Cortex of kidney (tissue), 1 donor: ENCODE measurements at places on chromosomes 1 and 21.

GRCh38 chr1:51636764-51637522 lies 20.1 kb downstream of the OSBPL9 start:
- DNase-seq = no peak

GRCh38 chr1:99548943-99549605 lies 96.8 kb upstream of the PALMD start:
- DNase-seq = no peak

DNA sequence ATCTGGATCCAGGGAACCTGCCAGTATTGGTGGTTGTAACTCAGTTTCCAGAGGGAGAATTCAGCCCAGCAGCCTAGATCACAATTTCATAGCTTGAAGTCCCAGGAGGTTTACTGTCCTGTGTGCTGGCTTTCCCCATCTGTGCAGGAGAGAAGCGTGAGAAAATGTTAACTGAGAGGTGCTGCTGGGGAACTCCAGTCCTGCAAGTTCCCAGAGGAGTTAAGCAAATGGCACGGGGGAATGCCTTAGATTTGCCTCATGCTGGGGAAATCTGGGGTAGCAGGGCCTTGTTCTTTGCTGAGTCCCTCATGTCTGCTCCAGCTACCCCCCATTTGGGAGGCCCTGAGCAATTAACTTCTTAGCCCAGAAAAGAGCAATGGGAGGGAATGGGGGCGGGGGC lies 25.1 kb upstream of the SLAMF6 start:
- no peak for DNase-seq

- DNase-seq = no peak
These were observed 117.5 kb downstream of the TGFB2 start for GRCh38 chr1:218462587-218462986.

- DNase-seq = no peak
These were observed 33.7 kb upstream of the SGIP1 start for GRCh38 chr1:66500301-66500700.

- DNase-seq = no peak
These were observed 41.5 kb downstream of the KIAA1614 start for GRCh38 chr1:180954005-180954800.

DNA sequence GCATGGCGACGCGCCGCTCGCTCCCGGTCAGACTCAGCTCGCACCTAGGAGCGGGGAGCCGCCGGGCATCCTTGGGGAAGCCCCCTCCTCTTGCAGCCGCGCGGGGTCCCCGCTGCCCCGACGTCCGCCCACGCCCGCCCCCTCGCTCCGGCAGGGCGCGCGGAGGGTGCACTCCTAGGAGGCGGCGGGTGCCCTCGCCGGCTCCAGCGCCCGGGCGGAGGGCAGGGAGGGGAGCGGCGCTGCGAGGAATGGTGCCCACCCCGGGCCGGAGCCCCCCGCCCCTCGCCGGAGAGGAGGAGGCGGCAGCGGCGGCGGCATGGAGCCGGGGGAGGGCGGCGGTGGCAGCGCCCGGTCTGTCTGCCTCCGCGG lies 488 bp downstream of the FAM78B start:
- no peak for DNase-seq

- DNase-seq = no peak
These were observed 128.7 kb upstream of the F3 start for GRCh38 chr1:94670273-94670672.

GRCh38 chr21:41653954-41654491 lies 112.8 kb downstream of the RIPK4 start:
- no peak for DNase-seq

DNA sequence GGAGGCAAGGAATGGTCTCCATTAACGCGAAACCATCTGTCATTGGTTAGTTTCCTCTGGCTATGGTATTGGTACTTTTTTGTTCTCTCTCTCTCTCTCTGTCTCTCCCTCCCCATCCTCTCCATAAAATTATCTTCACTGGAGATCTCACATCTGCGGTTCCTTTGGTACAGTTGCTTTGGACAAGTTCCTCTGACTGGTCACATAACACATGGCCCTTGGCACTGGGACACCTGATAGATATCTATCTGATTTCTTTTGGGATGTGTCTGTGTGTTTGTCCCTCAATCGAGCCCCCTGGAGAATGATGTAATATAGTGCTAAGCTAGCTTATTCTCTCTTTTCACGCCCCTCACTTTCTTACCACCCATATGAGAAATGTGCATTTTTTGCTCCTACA lies 682.0 kb upstream of the B3GALT2 start:
- DNase-seq = no peak

DNA sequence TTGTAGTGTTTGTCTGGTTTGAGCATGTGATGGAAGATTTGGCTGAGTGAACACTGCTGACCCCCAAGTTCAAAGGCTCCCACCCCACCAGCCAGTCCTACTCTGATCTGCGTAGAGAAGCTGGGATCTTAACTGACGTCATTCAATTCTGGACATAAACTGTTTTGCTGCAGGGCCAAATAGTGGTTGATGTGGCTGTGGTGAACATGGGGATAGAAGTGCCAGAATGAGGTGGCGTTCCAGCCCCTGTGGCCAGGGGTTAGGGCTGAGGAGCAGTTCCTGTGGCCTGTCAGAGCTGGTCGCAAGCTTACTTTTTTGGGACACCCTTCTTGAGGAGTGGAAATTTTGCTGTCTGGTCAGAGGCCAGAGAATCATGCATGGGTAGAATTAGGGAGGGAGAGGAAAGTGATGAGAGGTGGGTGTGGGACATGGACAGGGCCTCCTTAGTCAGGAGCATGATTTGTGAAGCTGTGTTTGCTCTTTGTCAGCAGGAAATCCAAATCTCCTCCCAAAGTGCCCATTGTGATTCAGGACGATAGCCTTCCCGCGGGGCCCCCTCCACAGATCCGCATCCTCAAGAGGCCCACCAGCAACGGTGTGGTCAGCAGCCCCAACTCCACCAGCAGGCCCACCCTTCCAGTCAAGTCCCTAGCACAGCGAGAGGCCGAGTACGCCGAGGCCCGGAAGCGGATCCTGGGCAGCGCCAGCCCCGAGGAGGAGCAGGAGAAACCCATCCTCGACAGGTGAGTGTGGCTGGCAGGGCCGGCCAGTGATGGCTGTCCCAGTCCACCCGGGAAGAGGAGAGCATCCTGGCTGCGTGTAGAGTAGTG lies 25.9 kb downstream of the SZRD1 start:
- no peak for DNase-seq

DNA sequence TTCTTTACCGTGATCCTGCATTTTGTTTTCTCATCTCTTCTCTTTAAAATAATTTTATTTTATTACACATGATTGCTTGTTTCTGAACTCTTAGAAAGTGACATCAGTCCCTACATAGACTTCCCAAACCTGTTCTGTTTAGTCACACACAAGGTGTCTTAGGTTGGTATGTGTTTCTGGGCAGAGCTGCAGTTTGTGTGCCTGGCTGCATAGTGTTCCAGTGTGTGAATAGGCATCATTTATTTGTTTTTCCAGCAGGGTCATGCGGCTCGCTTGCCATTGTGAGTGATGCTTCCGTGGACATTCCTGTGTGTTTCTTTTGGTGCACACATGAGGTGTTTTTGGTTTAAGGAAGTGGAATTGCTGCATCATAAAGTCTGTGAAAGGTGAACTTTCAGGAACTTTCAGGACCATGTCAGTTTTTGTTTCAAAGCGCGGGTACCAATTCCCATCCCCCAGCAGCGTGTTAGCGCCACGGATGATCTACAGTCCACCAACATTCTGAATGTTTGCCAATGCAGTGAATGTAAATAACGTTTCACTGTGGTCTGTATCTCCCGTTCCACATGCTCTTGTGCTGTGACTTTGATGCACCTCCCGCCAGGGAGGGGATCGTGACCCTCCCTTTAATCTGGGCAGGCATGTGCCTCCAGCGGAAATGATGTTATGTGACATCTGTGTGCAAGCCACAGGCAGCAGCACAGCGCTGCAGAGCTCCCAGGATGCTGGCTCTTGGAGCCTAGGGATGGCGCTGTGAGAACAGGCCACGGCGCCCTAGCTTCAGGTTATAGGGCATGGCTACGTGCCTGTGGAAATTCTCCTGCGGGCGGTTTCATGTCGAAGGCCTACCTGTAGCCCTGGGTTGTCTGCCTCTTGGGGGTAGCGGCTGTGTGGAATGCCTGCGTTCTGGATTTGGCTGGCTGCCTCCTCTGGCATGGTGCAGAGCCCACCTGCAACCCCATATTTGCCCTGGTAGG lies 144.6 kb upstream of the COL6A1 start:
- no peak for DNase-seq

DNA sequence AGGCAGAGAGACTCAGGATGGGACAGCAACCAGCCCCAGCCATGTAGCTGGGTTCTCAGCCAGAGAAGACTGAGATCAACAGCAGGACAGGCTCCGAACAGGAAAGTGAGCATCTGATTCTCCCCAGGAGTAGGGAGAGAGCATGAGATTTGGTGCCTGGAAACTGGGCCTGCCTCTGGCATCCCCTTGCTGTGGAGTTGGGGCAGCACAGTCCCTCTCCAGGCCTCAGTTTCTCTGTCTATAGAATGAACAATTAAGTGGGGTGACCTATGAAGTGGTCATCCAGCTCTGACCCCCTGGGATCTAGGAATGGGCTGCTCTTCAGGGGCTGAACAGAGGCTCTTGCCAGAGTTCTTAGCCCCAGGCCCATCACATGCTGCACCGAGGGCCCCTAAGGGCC lies 55.6 kb downstream of the KLHDC7A start:
- no peak for DNase-seq

- DNase-seq = no peak
These were observed 16.9 kb downstream of the TINAGL1 start for GRCh38 chr1:31593136-31593665.

DNA sequence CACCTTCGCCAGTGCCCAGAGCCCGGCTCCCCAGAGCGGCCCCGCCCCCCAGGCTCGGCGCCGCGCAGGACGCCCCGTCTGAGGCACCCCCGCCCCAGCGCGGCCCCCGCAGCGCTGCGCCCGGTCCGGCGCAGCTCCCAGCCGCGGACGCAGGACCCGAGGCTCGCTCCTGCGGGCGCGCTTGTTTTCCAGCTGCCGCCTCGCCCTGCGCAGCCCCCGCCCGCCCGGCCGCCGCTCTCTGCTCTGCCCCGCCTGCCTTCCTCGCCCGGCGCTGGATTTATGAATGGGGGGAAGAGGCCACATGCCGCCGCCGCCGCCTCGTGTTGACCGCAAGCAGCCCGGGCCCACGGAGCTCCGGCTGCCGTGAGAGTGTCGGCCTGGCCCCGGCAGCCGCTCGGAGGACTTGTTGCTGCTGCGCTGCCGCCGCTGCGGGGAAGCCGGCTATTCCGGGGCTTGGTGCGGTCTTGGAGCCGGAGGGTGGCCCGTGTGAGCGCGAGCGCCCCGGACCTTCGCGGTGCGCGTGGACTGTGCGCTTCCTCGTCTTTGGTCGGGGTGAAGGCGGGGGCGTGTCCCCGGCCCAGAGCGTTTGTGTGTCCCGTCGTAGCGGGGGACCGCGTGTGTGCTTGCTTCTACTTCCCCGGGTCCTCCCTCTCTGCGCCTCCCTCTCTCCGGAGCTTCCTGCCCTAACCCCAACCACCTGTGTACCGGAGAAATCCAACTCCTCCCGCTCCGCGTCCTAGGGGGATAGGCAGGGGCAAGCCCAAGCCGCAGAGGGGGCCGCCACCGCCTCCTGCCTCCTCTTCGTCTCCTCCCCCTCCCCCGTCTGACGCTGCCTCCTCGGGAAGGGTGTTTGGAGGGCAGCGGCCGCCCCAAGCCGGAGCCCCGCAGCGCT lies 736 bp downstream of the KCNC4 start:
- DNase-seq = no peak

- no peak for DNase-seq
These were observed 37.4 kb downstream of the NIPAL3 start for GRCh38 chr1:24452922-24453485.

GRCh38 chr21:46622226-46622625 lies 13.2 kb upstream of the PRMT2 start:
- no peak for DNase-seq

GRCh38 chr1:203338335-203339036 lies 12.4 kb downstream of the FMOD start:
- no peak for DNase-seq

DNA sequence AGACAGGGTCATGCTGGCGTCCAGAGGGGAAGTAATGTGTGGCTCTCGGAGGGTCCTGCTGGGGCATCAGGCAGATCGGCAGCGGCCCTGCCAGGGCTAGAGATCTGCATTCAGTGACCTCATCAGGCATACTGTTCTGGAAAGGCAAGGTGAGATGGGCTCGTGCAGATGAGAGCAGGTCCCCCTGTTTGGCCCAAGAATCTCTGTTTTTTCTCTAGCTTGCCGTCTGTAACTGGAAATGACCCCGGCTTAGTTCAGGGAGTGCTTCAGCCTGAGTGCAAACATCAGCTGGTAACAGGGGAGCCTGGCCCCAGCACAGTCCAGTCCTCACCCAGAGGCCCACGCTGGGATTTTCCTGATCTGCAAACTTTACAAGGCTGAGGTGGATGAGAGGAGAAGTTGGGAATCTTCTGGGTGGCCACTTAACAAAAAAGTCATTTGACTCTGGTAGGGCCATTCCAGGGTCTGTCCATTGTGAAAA lies 2.1 kb downstream of the FAM163A start:
- DNase-seq = no peak
